Right renal pelvis (tissue), 4 donors: ENCODE measurements at places on chromosomes 5 and 9. TPM values are rescaled to one million over a fixed set of nuclear protein-coding genes. Genes with fewer than 3 reads are reported as not detected.

Gene LPAR1
- 27.4 TPM for polyA plus RNA-seq

Gene SARDH
- 13.7 TPM for polyA plus RNA-seq

Gene NEURL1B
- 15.4 TPM for polyA plus RNA-seq

Gene UGT3A2
- 18.7 TPM for polyA plus RNA-seq

DNA sequence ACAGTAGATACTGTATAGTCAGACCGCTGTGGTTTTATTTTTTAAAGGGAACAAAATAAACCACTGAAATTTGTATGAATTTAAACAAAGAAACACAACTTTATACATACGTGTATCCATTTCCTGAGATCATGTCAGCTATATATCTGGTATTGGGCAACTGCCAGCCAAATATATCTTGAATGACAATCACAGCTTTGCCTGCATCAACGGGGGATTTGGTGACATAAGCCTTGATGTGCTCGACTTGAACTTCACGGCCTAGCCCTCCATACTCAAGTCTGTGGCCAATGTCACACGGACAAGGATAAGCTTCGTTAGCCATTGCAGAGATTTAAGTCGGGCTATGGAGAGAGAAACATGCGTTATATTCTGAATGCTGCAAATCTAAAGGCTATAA, 17.3 kb downstream of the CMBL start:
- no peak for DNase-seq

DNA sequence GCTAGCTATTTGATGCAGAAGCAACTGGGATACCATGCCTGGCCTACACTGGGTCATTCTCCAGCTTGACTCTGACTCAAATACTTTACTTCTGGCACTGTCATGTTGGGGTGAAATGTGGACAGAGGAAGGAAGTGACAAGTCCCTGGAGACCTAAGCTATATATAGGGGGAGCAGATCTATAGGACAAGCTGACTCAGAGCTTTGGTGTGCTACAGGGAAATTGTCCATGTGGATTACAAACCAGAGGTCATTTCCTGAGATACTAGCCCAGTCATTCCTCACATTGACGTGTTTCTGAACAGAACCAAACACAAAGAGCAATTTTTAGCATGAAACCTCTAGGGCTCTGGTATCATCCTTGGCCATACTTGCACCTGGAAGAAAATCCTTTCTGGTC, 531.6 kb upstream of the CLINT1 start:
- DNase-seq, result no peak

DNA sequence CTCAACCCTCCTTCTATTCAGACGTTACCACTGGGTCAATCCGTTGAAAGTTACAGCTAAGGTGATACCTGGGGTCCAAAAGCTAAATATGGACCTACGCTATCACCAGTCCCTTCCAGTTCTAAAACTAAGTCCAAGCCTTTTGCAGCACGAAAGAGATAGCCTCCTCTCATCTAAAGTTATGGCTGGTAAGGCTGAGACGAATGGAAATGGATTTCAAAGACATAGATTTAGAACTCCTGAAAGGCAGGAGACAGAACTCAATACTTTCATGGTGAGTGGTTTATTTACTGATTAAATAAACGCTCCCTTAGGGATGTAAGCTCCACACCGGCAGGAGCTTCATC, 751 bp upstream of the RIC1 start:
- no peak for DNase-seq

GRCh38 chr5:134642931-134643530, 5.6 kb upstream of the SEC24A start:
- no peak for DNase-seq

- no peak for DNase-seq
Measured at GRCh38 chr9:84969084-84969483, 299.6 kb downstream of the NTRK2 start.

DNA sequence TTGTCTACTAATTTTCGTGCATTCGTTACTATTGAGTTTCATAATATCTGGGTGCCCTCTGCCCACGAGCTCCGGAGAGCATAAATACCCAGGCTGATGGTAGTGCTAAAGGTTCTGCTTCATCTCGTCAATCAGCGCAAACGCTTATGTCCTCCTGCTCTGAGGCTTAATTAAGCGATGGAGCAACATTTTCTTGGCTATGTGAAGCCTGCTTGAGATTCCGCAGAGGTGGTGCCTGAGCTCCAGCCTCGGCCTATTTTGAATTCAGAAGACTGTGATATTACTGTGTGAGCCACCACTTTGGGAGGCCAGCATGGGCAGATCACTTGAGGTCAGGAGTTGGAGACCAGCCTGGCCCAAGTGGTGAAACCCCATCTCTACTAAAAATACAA, 44.8 kb downstream of the ANXA2R start:
- DNase-seq, result no peak

DNA sequence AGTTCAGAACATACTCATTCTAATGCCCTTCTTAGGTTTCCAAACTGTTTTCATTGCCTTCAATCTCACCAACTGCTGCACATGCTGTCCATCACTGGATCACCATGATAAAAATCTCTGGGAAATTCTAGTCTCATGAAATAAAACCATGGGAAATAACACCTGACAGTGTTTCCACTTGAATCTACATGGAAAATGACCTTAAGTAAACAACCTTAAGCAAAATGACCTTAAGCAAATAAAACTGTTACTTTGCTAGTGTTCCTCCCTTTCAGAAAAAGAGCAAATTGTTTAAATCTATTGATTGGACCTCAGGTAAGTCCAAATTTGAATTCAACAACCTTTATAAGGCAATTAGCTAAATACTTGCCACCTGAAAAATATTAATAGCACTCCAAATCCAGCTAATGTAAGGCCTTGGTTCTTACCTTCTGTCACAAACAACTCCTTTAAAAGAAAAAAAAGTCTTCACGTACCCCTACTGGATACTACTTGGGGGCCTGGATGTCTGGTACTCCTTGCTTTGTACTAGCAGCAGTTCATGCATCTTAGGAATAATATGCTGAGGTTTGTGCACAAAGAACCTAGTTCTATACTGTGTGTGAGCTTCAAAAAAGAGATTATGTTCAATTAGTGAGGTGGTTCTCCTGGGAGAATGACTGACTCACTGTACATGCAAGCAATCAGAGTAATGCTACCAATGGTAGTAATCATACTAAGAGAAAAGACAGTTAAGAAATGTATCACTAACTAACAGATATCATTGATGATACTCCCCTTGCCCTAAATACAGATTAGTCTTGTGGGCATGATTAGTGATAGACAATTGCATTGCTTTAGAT, 630.4 kb downstream of the PSAT1 start:
- no peak for DNase-seq

DNA sequence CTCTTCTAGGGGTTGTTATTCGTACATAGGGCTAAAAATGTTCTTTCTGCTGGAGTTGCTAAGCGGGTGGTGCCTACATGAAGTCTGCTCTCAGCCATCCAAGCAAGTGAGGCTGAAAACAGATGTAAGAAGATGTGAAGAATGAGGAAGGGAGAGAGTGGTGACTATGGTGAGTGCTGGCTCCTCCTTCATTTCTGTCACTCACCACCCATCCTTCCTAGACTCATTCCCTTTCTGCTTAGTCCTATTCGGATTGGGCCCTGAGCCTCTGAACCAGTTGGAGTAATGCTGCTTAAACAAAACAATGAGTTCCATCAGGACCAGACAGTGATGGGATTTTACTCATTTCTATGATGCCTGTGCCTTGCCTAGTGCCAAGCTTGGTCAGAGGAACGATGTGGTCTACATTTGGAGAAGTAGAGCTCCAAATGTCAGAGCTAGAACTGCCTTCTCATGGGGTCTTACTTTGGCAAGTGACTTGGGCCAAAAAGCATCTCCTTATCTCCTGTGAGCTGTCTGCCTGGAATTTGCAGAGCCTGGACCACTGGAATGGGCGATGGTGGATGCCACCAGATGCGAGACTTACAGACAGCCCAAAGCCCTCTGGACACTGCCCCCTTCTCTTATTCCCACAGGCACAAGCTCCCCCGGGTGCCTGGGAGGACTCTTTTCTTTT, 192.9 kb downstream of the FBXL7 start:
- no peak for DNase-seq

- DNase-seq, result no peak
Measured at GRCh38 chr9:96150324-96151227, 151.4 kb downstream of the HSD17B3 start.

DNA sequence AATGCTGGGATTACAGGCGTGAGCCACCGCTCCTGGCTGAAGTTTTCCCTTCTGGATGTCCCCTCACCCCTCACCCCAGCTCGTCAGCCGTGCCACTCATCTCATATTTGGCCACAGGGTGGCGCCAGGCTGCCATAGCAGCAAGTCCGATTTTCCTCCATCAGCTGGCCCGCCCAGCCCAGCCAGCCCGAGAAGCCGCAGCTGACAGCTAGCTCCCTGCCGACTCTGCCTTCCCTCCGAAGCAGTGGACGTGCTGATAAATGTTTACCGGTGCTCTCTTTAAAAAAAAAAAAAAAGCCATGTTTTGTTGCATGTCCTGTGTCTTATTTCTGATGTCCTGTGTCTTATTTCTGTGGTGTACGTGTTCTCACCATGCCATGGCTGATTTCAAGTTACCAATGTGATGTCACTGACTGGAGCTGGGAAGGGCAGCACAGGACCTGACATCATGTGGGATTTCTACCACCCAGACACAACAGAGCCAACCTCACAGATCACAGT, 58.3 kb downstream of the PFDN1 start:
- DNase-seq, result peak; percentile 69

DNA sequence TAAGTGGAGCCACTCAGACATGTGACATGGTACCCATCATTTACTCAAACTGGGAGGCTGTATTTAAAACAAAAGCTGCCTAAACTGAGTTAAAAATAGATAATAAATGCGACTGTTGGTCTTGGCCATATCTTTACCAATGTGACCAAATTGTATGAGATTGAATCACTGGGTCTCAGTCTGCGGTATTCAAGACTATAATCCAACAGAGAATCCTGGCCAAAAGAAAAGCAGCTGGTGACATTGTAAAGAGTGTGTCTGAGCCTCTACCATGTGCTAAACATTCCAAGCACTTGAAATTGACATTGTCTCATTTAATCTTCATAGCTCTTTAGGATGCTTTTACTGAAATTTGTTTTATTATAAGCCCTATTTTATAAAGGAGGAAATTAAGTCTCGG, 282.6 kb downstream of the ZNF608 start:
- no peak for DNase-seq

GRCh38 chr5:175867587-175868347, 3.6 kb upstream of the CPLX2 start:
- no peak for DNase-seq

GRCh38 chr5:80885396-80886000, 74.7 kb upstream of the RASGRF2 start:
- DNase-seq, result no peak

DNA sequence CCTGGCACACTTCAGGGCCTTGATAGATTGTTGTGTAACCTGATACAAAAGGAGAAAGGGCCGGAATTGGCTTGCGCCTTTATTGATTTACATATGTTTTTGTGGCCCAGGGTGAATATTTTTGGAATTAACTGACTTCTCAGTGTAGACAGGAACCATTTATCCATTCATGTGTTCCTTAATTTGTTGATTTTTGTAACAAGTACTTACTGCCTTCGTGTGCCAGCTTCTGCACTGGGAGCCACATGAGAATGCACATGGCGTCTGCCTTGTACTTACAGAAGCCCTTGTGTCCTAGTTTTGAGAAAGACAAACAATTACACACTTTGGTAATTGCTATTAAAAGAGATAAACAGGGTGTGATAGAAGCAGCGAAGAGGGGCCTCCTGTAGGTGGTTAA, 26.4 kb downstream of the EHMT1 start:
- no peak for DNase-seq
